NCI-H187 (cell line): ENCODE measurements at places on chromosomes 11 and 22.

DNA sequence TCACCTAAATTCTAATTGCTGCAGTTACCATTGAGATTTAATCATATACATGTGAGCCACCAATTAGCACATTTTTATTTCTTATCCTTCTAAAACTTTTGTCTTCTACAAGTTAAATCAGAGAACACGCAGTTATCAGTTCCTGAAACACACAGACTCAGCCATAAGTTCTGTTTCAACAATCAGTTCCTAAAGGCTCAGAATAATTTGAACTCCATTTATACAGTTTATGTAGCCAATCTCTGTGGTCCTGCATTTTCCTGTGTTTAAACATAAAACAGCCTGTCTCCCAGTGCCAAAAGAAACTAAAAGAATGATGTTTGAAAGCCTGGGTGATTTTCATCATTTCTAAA, 2.9 kb downstream of the PLAAT3 start:
- no peak for DNase-seq

- DNase-seq = no peak
These were observed 90.4 kb upstream of the SLC25A18 start for GRCh38 chr22:17472932-17473331.

DNA sequence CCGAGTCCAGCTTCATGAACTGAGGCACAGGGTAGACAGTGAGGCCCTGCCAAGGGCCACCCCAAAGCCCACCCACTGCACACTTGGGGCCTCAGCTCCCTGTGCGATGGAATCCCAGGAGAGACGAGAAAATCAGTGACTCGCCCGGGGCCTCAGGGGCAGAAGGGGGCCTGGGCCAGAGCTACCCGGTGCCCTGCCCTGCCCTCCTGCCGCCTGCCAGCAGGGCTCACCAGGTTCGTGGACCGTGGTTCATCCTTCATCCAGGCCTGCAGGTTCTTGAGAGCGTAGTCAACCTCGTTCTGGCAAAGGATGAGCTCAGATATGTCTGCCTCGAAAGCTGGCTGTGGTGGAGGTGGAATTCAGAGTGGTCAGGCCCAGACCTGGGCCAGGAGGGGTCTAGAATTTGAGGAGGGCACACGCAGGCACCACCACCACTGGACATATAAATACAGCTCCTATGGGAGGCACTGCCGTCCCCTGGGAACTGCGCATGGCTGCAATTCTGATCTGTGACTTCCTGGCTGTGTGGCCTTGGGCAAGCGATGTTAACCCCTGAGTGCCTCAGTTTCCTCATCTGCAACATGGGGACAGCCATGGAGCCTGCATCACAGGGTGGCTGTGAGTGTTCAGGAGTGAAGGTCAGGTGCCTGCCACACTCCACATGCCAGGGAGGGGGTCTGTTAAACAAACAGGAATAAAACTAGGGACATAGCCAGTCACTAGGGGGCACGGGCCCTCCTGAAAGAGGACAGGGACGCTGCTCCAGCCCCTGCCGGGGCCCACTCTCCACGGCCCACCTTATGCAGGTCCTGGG, 7.5 kb downstream of the ALDH3B2 start:
- no peak for DNase-seq

- DNase-seq = peak; percentile 95
These were observed 65.3 kb downstream of the ARFGAP2 start for GRCh38 chr11:47111318-47111804.

- DNase-seq = no peak
These were observed 75.6 kb downstream of the PARVB start for GRCh38 chr22:44099696-44100095.
